ENCODE measurements at places on chromosomes 13 and 19.

- DNase-seq, result no peak
These were observed 14.2 kb downstream of the ZNF331 start for GRCh38 chr19:53552001-53552721.

- DNase-seq, result no peak
These were observed 44.2 kb downstream of the ZNF536 start for GRCh38 chr19:30416375-30416774.

DNA sequence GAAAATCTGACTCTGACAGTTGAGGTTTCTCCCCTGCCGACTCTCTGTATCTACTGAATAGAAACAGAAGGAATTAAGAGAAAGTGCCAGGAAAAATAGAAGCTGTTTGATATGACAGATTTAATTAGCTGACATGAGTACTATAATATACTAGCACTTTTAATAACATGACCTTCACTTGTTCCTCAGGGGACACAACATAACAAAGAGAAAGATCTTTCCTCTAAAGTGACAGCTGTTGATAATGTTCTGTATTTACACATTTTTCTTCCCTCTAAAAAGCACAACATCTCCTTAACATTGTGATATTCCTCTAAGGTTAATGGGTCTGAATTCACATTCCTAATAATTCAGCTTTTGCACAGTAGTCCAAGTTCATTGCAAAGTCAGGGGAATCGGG lies 1136.0 kb downstream of the PCDH17 start:
- no peak for DNase-seq

DNA sequence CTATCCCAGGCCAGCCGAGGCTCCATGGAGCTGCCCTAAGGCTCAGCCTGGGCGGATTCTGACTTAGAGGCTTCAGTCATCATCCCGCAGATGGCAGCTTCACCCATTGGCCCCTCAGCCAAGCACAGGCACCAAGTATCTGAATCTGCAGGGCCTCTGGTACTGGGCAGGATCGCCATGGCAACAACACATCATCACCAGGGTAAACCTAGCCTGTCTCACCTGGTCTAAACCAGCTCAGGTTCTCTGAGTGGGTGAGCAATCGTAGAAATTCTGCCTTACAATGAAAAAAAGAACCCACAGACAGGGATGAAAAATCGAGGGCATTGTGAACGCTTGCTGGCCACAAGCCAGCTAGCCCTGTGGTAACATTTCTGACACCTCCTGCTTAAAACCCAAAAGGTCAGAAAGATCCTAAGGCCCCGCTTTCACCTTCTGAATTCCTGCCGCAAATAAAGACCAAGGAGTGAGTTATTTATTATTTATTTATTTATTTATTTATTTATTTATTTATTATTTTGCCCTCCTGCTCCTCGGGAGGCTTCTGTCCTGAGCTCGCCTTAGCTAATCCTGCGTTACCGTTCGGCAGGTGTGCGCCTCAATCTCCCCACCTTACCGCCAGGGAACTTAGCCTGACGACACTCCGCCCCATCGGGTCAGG lies 12.0 kb upstream of the CEACAM21 start:
- DNase-seq, result no peak

DNA sequence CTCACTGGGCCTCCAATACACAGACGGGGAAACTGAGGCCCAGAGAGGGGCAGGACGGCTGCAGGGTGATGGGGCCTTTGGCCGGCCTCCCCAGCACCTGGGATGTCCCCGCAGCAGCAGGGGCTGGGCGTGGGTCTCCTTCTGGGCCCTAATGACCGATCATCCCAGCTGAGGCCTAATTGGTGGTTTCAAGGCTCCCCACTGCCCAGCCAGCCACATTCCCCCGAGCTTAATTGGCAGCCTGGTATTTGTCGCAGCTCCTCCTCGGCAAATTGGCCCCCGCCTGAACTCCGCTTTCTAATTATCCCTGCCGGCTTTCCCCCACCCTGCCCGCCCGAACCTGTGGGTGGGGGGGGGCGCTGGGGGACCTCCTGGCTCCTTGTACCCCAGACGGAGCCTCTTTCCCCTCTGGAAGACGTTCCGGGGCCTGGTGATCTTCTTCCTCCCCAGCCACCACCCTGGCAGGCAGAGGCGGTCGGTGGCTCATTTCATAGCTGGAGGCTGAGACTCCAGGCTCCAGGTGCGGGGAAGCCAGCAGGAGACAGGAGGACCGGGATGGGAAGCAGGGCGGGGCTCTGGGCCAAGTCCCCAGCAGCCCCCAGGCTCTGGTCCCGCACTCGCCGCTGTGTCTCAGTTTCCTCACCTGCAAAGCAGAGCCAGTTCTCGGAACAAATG lies 27.2 kb upstream of the WDR18 start:
- DNase-seq, result no peak

- no peak for DNase-seq
These were observed 116.7 kb downstream of the KLF12 start for GRCh38 chr13:74017301-74018061.

DNA sequence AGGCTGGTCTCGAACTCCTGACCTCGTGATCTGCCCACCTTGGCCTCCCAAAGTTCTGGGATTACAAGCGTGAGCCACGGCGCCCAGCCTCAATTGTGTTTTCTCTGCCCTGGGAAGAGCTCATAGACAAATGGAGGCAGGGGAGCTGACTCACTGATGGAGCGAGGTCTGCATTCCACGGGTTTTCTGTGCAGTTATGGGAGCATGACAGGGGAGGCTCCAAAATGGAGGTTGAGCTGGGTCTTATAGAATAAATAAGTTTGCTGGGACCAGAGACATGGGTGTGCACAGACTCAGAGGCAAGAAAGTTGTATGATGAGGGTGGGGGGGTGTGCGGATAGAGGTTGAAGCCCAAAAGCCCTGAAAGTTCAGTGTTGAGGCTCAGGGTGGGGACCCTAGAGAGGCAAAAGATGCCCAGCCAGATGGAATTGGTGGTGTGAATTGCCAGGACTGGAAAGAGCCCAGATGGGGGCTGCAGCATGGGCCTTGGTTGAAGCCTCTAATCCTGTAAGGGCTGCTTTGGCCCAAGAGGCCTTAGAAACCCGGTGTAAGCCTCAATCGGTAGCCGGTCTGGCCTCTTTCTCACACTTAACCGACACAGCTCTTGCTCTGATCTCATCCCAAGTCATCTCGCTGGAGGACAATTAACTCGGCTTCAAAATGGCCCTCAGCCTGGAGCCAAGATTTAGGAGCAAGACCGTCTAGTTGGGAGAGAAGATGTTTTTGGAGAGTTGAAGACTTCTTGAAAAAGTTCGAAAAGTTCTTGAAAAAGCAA lies 1.9 kb downstream of the TPM4 start:
- peak; percentile 47 for DNase-seq

GRCh38 chr13:40241125-40241798 lies 425.2 kb downstream of the FOXO1 start:
- no peak for DNase-seq

- no peak for DNase-seq
These were observed 316.6 kb downstream of the DNAJC15 start for GRCh38 chr13:43339805-43340550.

- no peak for DNase-seq
These were observed 19.0 kb downstream of the CCDC8 start for GRCh38 chr19:46394402-46394797.

DNA sequence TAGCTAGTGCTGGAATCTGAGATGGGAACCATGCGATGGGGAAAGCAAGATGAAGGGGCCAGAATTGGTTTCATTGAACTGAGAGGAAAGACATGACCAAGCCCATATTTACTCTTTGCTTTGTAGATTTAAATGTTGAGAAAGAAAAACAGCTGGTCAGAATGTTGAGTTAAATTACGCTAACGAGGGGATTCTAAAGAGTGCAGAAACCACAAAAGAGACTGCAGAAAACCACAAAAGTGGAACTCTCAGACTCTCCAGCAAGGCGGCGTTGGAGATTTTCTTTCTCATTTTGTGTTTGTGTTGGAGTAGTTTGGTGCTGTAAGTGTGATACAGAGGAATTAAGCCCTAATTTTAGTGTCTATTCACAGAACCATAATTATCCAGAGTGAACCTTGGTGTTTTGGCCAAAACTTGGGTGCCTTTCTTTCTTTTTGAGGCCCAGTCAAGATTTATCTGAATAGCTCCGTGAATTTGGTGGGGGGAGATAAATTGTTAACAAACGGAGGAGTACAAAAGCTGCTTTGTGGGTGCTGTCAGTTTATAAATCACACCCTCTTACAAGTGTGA lies 26.3 kb downstream of the SAE1 start:
- DNase-seq, result no peak

DNA sequence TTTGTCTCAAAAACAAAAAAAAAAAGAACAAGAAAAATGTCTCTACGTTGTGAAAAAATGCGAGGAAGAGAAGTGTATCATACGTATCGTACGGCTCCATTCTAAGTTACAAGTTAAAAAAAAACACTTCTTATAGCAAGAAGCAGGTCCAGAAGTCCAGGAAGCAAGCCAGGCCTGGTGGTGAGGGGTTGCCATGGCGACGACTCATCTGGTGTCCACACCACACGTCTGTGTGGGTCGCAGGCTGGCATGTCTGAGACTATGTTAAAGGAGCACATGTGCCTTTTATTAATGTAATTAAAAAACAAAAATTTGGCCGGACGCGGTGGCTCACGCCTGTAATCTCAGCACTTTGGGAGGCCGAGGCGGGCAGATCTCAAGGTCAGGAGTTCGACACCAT lies 5.9 kb downstream of the MED16 start:
- DNase-seq, result no peak

GRCh38 chr19:35438096-35438495 lies 10.0 kb upstream of the FFAR2 start:
- DNase-seq, result no peak

DNA sequence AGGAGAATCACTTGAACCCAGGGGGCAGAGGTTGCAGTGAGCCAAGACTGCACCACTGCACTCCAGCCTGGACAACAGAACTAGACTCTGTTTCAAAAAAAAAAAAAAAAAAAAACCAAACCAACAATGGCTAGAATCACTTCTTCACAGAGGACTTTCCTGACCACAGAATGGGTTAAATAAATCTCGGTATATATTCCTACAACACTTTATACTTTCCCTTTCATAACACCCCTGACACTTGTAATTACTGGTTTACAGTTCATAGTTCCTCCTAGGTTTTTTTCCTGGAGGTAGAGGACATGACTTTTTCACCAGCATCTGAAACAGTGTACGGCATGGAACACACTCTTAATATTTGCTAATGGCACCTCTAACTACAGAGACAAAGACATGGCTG lies 31.4 kb downstream of the ZDHHC20 start:
- DNase-seq, result no peak

DNA sequence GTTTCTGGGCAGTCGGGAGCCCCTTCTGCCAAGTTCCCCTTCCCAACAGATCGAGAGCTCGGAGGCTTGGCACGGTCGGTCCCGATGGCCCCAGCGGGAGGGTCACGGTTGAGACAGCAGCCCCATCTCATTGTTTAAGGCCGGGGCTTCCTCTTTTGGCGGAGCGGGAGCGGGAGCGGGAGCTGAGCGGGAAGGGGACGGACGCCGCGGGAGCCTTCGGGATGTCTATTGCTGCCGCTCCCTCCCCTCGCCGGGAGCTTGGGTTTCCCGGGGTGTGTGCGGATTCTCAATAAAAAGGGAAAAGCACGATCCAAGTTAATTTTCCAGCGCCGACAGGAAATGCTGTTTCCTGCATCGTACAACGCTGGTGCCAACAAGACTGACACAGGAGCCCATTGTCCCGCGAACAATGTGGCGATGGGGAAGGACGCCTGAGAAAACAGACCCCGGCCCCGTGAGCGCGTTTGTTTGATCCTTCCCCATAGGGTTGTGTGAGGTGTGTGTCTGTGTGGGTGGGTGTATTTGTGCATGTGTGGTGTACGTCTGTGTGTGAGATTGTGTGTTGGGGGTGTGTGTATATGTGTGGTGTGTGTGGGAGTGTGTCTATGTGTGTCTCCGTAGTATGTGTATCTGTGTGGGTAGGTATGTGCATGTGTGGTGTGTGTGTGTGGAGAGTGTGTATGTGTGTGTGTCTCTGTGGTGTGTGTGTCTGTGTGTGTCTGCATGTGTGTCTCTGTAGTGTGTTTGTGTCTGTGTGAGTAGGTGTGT lies 36.3 kb upstream of the FLT1 start:
- peak; percentile 63 for DNase-seq

DNA sequence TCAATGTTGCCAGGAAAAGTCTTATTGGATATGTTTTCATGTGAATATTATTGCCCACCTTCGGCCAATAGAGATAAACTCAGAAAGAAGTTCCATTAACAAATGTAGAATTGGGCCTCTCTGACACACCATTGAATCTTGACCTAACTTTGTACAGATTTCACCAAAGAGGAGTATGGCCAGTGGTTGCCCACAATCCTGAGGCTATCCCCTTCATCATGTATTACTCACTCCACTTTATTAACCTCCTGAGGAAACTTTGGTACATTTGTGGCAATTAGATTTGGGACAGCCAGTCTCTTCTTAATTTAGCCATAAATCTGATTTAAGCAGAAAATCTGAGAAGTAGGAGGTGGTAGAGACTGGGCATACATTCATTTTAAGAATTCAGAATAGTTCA lies 53.3 kb upstream of the POSTN start:
- no peak for DNase-seq

- DNase-seq, result no peak
These were observed 9.0 kb upstream of the ATXN8OS start for GRCh38 chr13:70098669-70099068.

DNA sequence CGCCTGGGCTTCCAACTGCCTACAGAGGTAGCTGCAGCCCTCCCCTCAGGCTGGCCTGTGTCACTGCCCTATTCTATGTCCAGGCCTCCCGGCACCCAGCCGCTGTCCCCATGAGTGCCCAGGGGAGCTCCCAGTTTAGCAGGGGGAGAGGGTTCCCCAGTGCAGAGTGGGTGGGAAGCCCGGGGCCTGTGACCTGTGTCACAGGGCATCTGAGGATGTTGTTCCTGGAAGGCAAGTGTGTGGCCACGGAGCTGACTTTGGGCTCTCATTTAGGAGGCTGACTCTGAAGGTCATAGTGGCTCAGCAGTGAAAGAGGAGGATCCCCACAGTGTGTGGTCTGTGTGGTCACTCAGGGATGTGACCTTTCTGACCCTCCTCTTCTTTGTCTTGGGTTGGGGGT lies 25.1 kb downstream of the PPP1R37 start:
- no peak for DNase-seq

- no peak for DNase-seq
These were observed 823.9 kb upstream of the SLITRK1 start for GRCh38 chr13:84705982-84706710.

GRCh38 chr19:7497292-7497691 lies 8.5 kb upstream of the PEX11G start:
- DNase-seq, result no peak
